ENCODE measurements at places on chromosomes 11 and 22.

- DNase-seq = no peak
Observed at GRCh38 chr11:76567261-76567660, 103.3 kb downstream of the LRRC32 start.

DNA sequence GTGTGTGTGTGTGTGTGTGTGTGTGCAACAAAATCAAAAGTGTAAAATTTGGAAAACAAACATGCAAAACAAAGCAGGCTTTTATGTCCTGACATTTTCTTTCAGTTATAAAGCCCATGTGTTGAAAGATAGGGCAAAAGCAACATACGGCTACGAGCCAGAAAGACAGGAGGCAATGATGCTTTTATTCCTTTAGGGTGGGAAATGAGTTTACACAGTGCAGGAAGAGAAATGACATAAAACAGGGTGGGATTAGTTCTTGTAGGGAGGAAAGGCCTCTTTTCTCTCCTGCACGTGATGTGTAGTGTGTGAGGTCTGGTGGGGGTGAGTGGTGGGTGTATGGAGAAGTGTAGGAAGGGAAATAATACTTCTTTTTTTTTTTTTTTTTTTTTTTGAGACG lies 29.4 kb downstream of the IL18 start:
- DNase-seq = no peak

DNA sequence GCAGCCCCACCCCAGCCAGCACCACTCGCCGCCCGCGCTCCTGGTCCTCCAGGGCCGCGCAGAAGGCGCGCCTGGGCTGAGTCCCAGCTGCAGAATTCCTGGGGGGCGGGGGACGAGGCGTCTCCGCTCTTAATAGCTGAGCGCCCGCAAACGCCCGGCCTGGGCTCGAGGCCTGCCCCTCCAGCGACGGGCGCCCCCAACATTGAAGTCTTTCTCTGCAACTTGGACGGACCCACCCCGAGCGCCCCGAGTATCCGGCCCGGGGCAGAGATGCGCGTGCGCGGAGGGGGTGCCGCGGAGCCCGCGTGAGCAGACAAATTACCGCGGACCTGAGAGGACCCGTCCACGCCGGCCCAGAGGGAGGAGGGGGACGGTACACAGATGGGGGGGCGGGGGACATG lies 6.7 kb upstream of the SYT7 start:
- no peak for DNase-seq

DNA sequence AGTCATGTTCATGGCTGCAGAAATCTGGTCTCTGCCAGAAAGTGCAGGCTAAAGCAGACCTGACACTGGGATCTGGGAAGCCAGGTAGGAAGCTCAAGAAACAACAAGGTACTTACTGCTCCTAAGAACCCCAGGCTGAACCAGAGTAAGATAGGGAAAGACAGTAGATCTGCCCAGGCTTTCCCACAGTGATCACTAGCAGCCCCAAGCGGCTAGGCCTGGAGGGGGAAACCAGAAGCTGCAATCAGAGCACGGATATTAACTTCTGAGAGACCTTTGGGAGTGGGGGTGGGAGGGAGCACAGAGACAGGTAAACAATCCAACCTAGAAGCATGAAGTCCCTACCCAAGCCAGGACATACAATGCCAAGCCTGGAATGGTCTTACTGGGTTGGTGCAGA lies 135.2 kb upstream of the C11orf58 start:
- no peak for DNase-seq

DNA sequence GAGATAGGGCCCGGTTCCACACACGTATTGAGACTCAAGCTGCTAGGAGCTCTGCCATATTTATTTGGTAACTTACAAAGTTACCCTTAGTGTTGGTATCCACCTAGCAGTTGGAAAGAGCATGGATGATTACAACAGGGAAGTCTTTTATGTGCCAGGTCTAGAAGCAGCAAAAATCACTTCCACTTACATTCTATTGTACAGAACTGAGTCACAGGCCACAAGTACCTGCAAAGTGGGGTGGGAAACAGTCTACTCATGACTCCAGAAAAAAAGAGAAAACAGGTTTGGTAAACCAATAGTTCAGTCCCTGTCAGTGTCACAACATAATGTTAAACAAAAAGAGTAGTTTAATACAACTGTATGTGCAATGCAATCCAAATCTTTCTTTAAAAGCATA lies 279.6 kb upstream of the PITPNB start:
- DNase-seq = no peak

DNA sequence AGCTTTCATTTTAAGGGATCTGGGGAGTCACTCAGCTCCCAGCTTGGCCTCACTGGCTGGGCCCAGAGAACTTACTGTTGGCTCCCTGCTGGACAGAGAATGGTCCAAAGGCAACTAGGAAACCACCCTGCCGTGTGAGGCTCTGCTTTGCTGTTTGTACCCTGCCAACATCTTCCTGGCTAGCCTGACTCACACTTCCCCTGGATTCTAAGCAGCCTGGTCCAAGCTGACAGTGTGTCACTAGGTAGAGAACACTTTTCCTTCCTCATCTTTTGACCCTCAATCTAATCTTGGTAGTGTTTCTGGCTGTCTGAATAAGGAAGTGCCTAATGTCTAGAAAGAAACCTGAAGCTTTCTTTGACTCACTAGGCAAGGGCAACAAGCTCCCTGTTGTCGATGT lies 76.7 kb downstream of the FAR1 start:
- DNase-seq = no peak

DNA sequence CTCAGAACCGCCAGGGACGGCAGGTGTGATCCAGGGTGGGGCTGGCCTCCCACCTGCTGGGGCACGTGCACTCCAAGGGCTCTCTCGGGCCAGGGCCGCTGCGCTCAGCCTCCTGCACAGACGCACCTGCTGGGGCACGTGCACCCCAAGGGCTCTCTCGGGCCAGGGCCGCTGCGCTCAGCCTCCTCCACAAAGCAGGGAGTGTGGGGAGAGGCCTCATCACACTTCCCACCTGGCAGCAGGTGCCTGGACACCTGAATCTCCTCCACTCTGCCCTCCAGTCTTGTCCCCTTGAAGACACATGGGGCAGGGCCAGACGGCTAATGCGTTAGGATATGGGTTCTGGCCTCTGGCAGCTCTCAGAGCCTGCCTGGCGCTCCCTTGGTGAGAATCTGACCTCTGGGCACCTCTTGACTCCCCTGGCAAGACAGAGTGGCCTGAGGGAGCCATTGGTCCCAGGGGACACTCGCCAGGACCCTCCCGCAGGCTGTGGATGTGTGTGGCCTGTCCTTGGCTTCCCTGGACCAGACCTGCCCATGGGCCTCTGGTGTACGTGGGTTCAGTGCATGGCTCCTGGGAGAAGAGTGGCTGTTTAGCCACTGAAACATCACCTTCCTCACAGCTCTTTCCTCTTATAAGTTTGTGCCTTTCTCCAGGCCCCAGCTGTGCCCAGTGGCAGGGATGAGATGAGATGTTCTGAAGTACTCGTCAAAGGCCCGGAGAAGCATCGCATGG lies 73.5 kb downstream of the BRD1 start:
- DNase-seq = peak; percentile 5

DNA sequence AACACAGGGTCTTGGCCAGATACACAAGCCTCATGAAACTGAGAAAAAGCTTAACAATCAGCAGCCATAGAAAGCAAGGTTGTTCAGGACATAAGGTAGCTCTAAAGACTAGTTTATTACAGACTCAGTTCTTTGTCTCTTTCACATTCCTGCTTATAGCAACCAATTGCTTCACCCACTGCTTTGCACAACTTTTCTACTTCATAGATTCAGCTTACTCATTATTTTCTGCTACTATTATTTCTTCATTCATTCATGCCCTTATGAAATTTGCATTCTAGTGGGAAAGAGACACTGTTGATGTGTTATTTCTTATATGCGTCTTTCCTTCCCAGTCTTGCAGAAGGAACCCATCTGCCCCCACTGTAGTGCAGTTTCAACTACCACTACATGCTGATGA lies 4.7 kb downstream of the CCDC34 start:
- no peak for DNase-seq

GRCh38 chr22:45612940-45613339 lies 58.7 kb upstream of the ATXN10 start:
- no peak for DNase-seq

DNA sequence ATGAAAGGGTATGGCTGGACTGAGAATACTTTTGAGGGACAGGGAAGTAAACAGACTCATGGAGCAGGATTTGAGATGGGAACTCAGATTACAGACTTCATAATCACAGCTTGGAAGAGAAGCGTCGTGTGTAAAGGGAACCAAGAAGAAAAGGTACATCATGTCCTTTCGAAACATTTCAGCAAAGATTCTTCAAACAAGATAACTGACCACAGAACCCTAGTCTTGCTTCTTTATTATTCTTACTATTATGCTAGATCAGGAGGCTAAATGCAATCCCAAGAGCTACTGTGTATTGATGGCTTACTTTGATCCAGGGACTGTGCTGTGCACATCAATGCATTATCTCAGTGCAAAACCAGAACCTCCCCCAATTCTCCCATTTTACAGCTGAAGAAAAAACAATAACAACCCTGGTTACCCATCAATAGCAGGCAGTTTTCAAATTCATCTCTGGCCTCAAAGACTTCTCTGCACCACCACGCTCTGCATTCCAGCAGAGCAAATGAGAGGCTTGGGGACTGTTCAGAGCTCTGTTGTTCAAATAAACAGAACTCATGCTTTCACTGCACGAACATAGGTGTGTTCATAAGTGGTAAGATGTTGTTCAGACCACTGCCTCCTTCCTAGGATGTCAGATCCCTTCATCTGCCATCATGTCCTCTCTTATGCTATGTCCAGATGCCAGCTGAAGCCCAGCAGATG lies 104.8 kb upstream of the NAV2 start:
- no peak for DNase-seq

DNA sequence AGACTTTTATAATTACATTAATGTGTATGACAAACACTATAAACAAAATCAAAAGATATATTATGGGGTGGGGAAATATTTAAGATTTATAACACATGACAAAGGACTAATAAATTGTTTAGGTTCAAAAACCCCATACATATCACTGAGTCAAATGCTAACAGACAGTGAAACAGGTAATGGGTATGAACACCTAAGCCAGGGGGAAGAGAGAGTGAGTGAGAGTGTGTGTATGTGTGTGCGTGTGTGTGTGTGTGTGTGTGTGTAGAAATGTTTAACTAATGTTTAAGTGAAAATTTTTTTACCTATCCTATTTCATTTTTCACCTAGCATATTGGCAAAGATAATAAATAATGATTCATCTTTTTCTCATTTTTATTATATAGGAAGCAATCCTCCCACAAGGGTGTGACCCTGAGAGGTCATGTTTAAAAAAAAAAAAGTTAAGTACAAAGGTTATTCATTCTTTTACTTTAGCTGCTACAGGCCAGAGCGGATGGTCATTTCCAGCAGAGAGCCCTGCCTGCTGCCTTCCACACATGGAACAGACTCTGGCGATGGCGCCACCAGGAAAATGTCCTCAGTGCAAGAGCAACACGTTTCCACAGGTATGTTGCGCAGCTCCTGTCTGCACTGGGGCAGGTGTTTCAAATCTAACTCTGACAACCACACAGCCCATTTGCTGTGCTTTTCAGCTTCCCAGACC lies 72.9 kb downstream of the PISD start:
- no peak for DNase-seq

DNA sequence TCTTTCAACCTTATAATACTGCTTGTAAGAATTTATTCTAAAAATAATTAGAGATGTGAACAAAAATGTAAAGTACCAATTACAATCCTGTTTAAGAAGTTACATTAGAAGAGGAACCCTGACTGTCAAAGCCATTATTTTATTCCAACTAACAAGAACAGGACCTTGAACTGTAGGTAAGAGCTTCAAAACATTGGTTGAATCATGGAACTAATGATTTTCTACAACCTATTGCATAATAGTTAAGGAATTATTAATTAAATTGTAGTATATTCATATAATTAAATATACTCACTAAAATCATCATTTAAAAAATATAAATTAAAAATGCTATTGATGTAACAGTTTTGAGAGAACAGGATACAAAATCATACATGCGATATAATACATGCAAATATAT lies 649.4 kb upstream of the KIRREL3 start:
- DNase-seq = no peak

- DNase-seq = no peak
Observed at GRCh38 chr22:30044369-30044768, 35.9 kb upstream of the HORMAD2 start.

- DNase-seq = no peak
Observed at GRCh38 chr11:84566671-84567070, 1060.5 kb downstream of the DLG2 start.

- DNase-seq = no peak
Observed at GRCh38 chr11:18669711-18670110, 28.9 kb upstream of the TMEM86A start.

DNA sequence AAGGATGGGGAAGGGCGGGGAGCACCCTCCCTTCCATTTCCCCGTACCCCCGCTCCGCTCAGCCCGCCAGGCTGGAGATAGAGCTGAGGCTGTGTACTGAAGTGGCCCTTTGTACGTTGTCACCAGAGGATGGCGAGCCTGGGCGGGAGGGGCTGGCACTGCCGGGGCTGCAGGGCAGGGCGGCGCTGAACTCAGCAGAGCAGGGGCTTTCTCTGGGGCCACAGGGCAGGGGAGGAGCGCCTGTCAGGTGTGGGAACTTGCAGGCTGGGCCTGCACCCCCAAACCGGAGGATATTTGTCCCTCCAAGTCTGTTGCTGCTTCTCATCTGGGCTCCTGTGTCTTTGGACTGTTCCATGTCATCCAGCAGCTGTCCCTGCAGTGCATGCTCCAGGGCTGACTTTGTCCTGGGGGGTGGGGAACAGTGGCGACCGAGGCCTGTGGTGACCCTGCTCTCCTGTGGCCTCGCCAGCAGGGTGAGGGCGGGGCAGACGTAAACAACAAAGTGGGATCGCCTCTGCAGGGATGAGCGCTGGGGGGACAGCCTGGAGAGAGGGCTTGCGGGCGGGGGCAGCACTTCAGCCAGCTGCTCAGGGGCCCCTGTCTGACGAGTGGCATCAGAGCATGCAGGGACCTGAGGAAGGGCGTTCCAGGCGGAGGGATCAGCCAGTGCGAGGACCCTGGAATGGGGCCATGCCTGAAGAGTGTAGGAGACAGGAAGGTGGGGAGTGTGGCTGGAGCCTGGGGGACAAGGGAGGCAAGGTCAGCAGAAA lies 13.1 kb downstream of the MGAT3 start:
- no peak for DNase-seq

GRCh38 chr11:81331088-81331487 lies 1402.6 kb downstream of the FAM181B start:
- no peak for DNase-seq

GRCh38 chr11:70429724-70430521 lies 31.6 kb downstream of the CTTN start:
- no peak for DNase-seq
